ENCODE measurements at places on chromosomes 5 and 9.

DNA sequence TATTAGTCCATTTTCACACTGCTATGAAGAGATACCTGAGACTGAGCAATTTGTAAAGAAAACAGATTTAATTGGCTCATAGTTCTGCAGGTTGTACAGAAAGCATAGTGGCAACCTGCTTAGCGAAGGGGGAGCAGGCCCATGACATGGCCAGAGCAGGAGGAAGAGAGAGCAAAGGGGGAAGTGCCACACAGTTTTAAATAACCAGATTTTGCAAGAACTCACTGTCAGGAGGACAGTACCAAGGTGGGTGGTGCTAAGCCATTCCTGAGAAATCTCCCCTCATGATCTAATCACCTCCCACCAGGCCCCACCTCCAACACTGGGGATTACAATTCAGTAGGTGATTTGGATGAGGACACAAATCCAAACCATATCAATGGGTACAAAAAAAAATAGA, 16.8 kb upstream of the PCSK5 start:
- no peak for DNase-seq

DNA sequence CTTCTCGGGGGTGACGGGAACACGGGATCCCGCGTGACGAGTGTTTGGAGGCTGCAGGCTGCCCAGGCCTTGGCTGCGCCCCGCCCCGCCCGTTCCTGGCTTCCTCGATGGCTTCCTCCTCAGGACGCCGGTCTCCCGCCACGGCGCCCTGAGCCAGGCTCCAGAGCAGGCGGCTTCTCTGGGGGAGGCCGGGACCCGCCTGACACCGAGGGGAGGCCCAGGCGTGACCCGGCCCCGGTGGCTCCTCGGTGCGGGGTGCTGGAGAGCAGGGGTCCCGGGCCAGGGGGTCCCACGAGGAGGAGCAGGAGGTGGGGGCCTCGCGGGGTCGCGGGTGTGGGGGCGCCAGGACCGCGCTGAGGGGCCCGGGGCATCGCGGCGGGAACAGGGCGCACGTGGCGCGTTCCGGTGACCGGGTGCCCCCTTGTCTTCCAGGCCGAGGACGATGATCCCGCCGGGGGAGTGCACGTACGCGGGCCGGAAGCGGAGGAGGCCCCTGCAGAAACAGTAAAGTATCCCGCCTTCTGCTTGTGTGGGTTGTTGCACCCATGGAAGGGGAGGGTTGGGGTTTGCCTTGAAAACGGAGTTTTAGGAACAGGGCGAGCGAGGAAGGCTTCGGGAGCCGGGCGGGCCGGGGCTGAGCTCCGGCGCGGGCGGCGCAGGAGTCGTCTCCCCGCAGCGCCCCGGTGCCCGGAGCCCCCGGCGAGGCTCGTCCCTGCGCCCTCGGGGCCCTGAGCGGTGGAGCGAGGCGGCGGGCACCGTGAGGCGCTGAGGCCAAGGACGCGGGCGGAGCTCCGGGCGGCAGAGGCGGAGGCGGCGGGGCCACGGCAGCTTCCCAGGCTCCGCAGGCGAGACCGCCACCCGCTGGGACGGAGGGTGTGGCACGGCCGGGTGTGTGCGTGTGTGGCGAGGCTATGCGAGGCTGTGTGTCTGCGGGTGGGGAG, 22.2 kb downstream of the AHRR start:
- no peak for DNase-seq

DNA sequence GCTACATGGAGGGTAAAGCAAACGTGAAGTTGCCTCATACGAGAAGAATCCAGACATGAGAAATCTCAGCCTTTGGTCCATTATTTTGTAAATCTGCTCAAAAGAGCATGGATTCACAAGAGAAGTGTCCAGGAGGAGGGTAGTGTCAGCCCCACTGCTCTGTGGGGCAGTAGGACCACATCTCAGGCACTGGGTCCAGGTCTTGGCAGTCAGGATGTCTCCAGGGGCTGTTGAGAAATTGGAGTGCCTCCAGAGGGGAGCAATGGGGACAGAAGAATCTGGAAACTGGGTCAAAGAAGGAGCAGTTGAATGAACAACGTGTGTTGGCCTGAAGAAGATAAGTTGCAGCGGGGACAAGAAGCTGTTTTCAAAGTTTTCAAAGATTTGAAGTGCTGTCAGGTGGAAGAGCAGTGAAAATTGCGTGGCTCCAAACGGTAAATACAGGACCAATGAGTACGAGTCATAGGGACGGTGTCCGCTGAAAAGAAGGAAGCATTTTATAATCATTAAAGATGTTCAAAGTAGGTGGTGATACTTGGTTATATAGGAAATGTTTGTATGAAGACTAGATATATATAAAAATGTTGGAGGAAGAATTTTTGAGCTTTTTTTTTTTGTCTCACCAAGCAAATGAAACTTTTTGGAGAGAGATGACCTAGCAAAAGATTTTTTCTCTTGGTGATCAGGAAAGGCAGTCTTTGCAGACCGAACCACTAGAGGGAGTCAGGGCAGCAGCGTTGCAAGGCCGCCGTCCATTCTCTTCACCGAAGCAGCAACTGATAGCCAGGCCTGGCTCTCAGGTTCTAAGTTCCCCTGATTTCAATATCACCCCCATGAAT, 57.1 kb upstream of the ZBED3 start:
- peak; percentile 34 for DNase-seq

DNA sequence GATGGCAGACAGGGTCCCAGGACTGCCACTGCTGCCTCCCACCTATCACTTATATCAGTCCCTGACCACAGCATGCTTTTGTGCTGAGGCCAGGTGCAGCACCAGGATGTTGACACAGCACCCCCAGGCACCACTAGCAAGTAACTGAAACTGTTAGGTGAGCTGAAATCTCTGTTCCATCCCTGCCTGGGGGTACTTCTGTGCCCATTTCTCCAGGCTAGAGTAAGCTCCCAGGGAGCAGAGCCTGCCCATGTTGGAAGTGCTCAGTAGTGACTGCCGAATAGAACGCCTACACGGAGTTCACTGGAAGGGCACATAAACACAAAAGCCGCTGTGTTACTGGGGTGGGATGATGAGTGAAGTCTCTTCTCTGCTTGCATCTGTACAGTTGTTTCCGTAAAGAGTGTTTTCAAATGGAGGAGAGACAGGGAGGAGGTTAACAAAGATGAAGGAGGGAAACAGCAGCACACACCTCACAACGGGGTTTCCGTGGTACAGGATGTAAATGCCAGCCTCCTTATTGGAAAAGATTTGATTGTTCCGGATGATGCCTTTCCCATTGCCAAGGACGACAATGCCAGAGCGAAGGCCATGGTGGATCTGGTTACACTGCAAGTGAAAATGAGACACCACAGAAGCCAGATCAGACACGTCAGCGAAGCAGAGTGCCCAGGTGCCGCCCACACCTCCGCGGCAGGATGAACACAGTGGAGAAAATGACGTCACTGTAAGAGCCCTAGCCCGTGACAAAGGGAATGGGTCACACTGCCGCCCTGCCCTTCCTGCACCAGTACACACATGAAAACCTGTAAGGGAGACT, 43.1 kb downstream of the POLR1E start:
- DNase-seq: no peak

DNA sequence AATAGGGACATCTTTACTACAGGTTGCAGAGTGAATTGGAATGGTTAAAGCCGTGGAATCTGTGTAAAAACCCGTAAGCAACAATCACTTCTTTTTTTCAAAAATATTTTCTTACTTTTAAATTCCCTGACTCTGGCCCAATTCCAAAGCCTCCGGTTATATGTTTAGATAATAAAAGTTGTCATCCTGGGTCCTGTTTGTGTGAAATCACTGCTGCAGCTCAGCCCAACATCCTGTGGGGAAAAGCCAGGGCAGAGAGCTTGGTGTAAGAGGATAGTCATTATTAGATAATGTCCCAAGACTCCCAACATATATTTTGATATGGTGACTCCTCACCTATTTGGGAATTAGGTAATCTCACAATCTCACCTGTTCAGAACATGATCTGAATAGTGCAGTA, 586.0 kb upstream of the BRINP1 start:
- no peak for DNase-seq

DNA sequence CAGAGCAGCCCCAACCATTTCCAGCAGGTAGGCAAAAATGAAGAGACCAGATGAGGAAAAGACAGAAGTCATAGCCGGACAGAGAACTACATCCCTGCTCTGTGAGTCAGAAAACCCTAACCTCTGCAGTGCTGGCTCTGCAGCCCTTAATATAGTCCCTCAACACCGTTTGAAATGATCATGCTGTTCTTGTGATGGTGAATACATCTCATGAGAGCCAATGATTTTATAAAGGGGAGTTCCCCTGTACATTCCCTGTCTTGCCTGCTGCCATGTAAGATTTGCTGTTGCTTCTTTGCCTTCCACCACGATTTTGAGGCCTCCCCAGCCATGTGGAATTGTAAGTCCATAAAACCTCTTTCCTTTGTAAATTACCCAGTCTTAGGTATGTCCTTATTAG, 216.8 kb upstream of the RFX3 start:
- no peak for DNase-seq

DNA sequence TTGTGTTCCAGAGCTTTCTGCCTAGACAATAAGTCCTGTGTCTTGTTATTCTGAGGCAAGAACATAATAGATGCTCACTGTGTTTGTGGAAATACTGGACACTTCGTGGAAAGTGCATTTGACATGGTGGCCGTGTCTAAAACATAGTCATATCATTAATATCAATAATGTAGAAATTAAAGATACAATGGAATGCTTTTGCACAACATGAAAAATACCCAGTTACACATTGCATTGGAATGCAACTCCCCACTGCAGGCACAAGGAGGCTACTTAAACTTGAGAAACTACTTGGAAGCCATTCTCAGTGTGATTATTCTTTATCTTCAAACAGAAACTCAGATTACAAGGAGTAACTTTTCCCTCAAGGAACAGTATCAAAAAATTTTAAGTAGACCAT, 145.3 kb upstream of the ZNF462 start:
- peak; percentile 55 for DNase-seq

GRCh38 chr9:136739509-136739908, 3.2 kb downstream of the LCN10 start:
- no peak for DNase-seq

DNA sequence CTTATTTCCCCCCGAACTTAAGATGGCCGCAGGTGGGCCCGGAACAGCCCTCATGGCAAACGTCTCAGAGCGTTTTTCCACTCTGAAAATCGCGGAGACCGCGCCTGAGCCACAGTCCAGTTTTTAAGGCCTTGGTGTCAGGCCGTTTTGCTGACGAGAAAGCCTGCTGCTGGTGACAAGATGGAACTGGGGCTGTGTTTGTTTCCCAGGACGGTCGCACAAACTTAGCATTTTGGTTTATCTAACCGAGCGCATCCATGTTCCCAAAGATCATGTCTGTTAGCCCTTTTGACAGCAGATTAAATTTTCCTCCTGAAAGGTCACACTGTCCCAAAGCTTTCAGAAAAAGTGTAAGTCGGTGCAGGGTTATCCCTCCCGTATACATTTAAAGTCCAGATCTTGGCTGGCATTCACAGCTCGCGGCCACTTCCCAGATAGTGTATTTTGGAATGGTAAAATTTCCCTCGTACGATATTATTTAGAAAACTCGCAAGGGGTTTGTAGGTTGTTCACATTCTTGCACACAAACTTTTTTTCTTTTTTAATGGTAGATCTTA, 812 bp downstream of the SREK1 start:
- DNase-seq: no peak

DNA sequence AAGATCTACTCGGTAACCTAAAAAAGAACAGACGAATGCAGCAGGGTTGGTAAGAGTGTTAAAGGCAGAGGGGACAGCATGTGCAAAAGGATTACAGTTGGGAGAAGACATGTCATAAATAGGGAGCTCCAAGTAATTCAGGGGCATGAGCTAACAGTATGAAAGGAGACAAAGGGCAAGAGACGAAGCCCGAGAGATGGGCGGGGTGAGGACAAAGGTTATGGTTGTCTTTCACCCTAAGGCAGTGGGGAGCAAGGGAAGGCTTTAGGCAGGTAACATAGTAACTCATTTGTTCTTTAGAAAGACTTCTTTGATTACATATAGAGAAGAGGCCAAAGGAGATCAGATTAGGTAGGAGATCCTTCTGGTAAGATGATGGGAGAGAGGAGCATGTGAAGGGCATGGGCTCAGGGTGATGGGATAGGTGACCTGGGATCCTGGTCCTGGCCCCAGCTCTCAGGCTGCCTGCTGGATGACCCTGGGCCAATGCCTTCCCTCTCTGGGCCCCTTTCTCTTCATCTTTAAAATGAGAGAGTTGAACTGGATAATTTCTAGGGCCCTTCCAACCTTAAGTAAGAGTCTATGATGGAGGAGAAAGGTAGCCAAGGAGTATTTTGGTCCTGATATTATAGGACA, 19.5 kb downstream of the MORN5 start:
- no peak for DNase-seq

DNA sequence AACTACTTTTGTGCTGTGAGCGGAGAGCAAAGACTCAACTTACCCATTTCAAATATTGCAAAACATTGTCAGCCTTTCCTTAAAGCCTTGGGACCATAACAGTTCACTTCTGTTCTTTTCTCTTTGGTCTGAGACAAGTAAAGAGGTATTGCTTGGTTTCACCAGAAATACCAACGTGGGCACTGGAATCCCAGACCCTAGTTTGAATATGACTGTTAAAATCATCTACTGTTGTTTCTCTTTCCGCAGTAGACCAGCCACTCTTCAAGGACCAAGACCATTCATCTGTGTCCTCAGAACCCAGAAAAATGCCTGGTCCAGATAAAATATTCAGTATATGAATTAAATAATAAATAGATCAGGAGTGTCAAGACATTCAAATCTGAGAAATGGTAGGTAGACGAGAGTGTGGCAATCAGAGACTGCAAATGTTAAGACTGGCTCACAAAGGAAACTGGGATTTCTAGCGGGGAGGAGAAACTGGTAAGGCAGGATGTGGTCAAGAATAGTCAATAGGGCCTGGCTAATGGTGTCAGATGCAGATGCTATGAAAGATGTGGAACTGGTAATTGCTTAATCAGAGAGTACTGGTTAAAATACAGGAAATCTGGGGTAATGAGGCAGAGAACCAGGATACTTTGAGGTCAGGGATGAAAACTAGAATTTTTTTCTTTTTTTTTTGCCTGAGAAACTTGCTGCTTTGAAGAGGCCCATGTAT, 82.1 kb upstream of the IL33 start:
- DNase-seq: no peak

DNA sequence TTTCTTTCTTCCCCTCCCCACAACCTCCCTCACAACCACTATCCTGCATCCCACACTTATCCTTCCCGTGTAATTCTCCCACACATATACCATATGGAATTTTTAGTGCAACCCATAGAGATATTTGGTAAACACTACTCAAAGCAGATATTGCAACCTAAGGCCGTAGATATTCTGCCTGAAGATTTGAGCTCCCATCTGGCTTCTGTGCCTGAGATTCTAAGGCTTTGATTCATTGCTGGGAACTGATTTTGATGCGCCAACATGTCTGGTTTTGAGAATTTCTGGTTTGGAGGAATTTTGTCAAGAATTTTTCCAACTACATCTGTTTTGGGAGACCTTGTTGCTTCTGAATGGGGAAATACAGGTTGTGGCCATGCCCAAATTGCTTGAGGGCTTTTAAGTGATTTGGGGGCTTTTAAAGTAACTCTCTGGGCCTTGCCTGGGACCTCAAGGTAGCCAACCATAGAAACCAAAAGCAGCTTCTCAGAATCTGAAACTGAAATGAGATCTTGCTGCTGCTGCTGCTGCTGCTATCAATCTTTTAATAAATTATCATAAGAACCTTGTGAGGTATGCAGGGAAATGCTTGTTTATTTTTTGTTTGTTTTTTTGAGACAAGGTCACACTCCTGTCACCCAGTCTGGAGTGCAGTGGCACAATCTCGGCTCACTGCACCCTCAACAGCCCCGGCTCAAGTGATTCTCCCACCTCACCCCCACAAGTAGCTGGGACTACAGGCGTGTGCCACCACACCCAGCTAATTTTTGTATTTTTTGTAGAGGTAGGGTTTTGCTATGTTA, 36.2 kb downstream of the PLAC8L1 start:
- DNase-seq: no peak

GRCh38 chr9:26324786-26325443, 567.7 kb downstream of the CAAP1 start:
- DNase-seq: no peak

GRCh38 chr9:1050125-1050895, at the start of gene DMRT2:
Gene DMRT2, plus strand, starts transcription at chr9:1050357. Its CDS starts 1,257 bp downstream, at chr9:1051614.
- DNase-seq: no peak
